ENCODE measurements at places on chromosomes 3 and 15. TPM values are rescaled to one million over a fixed set of nuclear protein-coding genes. Genes with fewer than 3 reads are reported as not detected.

- DNase-seq, result no peak
Measured at GRCh38 chr3:54826251-54826691, 101.6 kb downstream of the LRTM1 start.

LRRC15 gene
- 0.33 TPM for total RNA-seq

ST3GAL6 gene
- total RNA-seq, result 16.8 TPM

ZIC1 gene
- total RNA-seq, result not detected

DNA sequence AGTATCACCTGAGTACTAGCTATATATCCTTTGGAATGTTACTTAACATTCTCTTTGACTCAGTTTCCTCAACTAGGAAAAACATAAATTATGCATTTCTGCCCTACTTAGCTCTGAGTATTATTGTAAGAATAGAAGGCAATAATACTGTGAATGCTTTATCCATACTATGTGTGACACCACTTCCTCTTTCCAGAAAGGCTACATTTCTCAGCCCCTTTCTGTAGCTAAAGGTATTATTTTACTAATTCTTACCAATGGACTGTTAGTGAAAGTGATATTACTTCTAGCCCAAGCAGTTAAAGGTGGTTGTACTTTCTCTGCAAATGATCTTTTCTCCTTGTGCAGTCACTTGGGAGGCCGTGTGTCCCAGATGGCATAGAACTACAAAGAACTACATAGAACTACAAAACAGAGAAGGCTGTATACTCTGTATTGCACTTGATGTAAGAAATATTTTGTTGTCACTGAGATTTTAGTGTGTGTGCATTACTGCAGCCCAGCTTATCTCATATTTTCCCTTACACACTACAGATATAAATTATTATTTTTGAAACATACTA is 35.1 kb downstream of the MYH15 start:
- no peak for DNase-seq

DNA sequence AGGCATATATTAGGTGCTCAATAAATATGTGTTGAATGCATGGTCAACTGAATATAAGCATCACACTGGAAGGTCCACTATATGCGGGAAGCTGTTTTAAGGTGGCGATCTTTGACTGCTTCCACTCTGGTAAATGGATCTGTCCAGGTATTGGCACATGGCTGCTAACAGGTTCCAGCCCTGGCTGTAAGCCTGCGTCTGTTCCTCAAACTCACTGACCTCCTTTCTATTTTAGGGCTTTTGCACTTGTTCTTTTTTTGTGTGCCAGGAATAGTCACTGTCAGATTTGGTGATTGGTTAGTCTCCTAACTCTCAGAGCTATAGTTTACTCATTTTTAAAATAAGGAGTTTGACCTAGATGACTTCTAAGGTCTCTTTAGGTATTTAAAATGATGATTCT is 46.2 kb downstream of the ADAMTSL3 start:
- no peak for DNase-seq

ADGRG7 gene
- total RNA-seq, result 0.14 TPM

- no peak for DNase-seq
Measured at GRCh38 chr3:116199063-116199462, 246.2 kb downstream of the LSAMP start.

Measured in thymus (tissue), 14 donors.